Amniotic stem cell (primary cell): ENCODE measurements at places on chromosomes 2 and 18.
A peak's percentile ranks its signal among the peaks of the same experiment; 100 is the strongest.

- DNase-seq = no peak
Observed at GRCh38 chr2:23669413-23670244, 257.3 kb downstream of the ATAD2B start.

- DNase-seq = no peak
Observed at GRCh38 chr2:9764153-9764778, 79.0 kb upstream of the TAF1B start.

- no peak for DNase-seq
Observed at GRCh38 chr2:88690591-88691338, 708 bp upstream of the RPIA start.

DNA sequence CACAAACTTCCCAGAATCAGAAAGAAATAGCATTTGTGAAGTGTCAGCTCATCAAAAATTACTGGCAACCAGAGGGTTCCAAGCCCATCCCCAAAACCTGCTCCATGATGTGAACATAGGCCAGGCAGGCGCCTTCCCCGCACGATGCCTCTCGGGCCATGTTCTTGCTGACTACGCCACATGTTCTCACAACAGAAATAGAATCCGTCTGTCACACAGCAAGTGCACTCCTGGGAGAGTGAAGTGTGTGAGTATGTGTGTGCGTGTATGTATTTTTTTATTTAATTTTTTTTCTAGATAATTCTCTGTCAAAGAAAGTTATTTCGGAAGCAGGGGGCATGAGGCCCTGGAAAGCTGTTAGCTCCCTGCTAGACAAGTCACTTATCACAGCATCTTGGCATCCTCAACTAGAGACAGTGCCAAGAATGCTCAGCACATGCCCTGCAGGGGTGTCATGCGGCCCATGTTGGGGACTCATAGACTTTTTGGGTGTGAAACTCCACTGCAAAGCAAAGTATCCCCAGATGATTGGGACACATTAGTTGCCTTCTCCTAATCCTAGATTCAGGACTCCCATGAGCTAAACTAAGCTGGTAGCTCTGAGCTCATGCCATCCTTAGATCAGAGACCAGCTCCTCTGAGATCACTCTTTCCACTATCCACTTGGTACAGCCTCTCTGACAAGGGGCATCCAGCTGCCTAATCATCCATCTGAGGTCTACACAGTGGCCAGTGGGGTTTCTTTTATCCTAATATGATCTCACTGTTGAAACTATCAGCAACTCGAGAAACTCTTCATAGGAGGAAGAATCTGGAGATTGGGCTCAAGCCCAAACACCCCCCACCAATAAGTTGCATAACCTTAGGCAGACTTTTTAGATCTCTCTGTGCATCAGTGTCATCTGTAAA is 53.2 kb upstream of the CYRIA start:
- DNase-seq = no peak

DNA sequence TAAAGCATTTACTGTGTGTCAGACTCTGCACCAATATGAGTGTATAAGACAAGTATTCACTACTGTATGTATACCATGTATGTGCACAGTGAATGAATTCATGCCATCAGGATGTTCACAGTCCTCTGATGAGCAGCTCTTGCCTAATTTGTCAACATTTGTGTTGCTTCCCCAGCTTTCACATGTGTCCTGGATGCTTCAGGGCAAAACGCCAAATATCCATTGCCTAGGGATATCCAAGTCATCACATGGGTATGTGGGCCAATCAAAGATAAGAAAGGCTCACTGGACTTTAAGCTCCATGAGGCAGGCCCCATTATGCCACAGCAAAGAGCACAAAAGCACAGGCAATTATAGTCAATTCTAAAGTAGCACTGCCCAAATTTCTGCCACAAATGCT is 134.2 kb upstream of the CHAC2 start:
- DNase-seq = no peak

- no peak for DNase-seq
Observed at GRCh38 chr2:35963357-35963756, 392.2 kb upstream of the CRIM1 start.

GRCh38 chr2:104975851-104976250 is 62.0 kb upstream of the MRPS9 start:
- DNase-seq = no peak

DNA sequence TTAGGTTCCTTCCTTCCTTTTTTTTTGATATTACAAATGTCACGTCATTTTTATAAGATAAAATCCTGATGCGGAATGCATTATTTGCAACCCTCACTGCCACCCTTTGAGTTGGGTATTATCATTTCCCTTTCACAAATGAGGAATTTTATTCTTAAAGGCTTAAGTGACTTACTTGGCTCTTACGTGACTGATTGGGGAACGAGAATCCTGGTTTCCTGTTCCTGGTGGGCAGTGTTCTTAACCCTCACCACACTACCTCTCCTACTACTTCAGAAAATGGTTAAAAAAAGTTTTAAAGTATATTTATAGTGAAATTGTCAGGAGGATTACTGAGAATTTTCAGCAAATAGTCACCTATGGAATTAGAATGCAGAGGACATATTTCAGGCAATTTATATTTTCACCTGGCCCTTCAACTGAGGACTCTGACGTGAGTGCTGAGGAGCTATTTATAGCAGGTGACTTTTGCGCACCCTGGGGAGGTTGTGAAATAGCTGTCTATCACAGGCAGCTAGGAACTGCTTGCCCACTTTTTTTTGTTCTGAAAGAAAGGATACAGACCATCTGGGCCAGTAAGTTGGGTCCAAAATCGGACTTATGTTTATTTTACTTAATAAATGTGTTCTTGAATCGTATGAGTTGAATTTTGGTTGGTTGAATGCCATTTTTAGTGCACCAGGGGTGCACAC is 18.7 kb upstream of the RASGRP3 start:
- DNase-seq = no peak

DNA sequence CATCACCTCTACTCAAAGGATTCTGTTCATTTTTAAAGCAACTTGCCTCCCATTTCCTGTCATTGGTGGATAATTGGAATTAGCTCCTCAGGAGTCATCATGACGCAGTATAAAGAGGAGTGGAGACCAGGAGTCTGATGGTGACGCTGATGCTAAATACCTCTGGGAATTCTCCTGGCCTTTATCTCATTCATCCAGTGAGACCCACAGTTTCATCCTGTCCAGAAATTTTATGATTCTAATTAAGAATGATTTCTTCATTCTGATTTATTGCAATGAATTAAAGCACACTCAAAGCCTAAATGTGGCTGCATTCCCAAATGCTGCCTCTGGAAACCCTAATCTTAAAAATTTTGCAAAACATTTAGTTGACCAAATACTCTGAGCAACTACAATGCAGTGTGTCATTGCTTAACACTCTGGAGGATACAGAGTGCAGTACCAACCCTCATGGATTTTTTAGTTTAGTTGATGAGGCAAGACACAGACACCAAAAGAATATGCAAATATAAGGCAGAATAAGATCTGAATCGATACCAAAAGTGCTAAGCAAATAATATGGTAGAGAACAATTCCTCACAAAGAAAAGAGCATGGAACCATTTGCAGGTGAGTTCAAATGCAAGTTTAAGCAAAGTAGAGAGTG is 236.2 kb downstream of the ETAA1 start:
- DNase-seq = no peak

- DNase-seq = peak; percentile 72
Observed at GRCh38 chr2:218607436-218608115, at the start of gene PLCD4. Gene PLCD4 (plus strand): TSS chr2:218607899. CDS start chr2:218615740, 7,841 bp downstream.

DNA sequence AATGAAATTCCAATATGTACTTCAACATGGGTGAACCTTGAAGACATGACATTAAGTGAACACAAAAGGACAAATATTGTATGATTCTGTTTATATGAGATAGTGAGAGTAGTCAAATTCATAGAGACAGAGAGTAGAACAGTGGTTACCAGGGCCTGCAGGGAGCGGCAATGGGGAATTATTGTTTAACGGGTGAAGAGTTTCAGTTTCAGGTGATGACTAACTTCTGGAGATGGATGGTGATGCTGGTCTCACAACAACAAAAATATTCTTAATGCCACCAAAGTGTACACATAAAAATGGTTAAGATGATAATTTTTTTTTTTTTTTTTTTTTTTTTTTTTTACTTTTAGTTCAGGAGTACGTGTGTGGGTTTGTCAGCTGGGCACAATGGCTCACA is 109.4 kb upstream of the TMEM200C start:
- DNase-seq = no peak

DNA sequence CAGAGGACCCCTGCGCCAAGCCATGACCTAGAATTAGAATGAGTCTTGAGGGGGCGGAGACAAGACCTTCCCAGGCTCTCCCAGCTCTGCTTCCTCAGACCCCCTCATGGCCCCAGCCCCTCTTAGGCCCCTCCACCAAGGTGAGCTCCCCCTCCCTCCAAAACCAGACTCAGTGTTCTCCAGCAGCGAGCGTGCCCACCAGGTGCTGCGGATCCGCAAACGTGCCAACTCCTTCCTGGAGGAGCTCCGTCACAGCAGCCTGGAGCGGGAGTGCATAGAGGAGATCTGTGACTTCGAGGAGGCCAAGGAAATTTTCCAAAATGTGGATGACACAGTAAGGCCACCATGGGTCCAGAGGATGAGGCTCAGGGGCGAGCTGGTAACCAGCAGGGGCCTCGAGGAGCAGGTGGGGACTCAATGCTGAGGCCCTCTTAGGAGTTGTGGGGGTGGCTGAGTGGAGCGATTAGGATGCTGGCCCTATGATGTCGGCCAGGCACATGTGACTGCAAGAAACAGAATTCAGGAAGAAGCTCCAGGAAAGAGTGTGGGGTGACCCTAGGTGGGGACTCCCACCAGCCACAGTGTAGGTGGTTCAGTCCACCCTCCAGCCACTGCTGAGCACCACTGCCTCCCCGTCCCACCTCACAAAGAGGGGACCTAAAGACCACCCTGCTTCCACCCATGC is 3.0 kb downstream of the PROC start:
- no peak for DNase-seq

DNA sequence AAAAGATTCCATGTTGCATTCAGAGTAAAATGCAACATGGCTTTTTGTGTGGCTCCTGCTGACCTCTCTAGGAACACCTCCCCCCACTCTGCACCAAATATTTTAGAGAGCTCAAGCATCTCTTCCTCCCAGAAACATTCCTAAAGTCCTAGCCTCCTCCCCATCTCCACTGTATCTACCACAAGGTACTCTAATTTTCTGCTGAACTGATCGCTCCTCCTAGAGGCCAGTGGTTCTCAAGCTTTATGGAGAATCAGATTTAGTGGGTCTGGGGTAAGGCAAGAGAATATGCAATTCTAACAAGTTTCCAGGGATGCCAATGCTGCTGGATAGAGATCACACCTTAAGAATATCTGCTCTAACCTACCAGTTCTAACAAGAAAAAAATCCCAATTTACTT is 89.5 kb upstream of the HNRNPA3 start:
- no peak for DNase-seq

DNA sequence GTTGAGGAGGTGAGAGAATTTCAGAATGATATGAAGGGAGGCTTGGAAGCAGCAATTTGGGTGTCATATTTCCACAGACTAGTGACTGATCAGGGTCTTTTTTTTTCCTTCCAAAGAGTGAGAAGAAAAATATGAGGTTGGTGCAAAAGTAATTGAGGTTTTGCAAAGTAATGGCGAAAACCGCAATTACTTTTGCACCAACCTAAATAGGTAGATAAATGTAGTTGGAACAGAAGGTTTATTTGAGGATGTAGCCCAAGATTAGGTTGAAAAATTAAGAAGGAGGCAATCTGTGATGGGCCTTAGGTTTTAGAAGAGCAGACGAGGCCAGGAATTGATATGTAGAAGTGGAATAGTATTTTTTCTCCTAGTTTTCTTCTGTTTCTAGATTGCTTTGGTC is 7.8 kb upstream of the LTBP1 start:
- DNase-seq = no peak

GRCh38 chr18:64103986-64104385 is 44.9 kb downstream of the LINC00305 start:
- no peak for DNase-seq

GRCh38 chr2:181977661-181978350 is 7.8 kb upstream of the PPP1R1C start:
- DNase-seq = no peak

DNA sequence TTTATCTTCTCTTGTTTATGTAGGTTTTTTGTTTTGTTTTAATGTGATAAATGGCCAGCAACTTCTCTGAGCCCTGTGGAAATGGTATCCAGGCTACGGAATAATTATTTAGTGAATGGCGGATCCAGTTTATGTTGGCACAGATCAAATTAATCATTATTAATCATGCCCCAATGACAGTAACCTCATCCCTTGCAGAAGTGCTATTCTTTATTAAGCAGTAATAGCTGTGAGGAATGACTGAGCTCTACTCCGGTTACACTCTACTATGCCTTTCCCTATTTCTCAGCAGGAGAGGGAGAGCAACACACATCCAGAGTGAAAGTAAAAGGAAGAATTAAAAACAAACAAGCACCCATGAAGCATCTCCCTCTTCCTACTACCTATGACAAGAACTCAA is 84.8 kb downstream of the SETBP1 start:
- no peak for DNase-seq

DNA sequence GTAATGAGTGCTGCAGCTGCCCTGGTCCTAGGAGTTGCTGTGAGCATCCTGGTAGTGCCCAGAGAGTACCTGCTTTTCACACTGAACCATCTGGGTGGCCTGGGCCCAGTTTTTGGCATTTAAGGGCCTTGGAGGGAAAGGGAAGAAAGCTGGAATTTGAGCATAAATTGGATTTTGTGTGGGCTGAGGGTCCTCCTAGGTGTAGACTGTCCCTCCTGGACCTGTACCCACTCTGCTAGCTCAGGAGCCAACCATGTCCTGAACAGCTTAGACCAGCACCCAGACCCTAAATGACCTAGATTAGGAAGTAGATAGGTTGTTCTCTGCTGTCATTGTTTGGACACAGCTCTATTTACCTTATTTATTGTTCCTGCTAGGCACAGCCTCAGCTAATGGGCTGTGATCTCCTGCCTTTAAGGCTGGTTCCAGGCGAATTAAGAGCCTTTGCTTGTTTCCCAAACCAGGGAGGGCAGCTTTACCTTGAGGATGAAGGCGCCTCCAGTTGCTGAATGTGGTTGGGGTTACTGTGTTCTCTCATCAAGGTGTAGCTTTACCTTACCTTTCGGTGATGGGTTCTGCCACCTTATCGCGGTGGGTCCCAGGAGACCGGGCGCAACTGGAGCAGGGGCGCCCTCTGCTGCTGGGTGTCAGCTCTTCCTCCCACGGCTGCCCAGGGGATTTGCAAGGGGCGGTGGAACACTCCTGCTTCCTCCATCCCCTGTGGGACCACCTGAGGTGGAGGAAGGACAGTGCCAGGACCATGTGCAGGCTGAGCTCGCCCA is 34.4 kb downstream of the ITGA6 start:
- no peak for DNase-seq

DNA sequence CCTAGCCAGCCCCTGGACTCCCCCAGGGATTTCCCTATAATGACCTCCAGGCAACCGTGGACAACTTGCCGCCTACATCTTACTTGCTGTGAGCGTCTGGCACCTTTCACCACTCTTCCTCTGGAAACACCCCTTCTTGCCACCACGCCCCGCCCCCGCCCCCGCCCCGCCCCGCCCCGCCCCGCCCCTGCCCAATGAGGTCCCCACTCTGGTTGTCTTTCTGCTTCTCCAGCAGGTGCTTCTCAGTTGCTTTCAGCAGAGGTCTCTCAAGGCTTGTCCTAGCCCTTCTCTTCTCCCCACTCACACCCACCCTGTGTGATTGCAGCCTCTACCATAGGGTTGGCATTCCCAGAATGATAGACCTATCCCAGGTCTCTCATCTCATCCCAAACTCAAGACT is 214.5 kb downstream of the EN1 start:
- no peak for DNase-seq

- no peak for DNase-seq
Observed at GRCh38 chr2:10977003-10977402, 65.3 kb downstream of the KCNF1 start.
